Lung microvascular endothelial cell (primary cell): ENCODE measurements at places on chromosomes 13 and 19. TPM values are rescaled to one million over a fixed set of nuclear protein-coding genes. Genes with fewer than 3 reads are reported as not detected.

- DNase-seq, result peak; percentile 78
Measured at GRCh38 chr19:13033819-13034611, 38.7 kb downstream of the NFIX start.

DNA sequence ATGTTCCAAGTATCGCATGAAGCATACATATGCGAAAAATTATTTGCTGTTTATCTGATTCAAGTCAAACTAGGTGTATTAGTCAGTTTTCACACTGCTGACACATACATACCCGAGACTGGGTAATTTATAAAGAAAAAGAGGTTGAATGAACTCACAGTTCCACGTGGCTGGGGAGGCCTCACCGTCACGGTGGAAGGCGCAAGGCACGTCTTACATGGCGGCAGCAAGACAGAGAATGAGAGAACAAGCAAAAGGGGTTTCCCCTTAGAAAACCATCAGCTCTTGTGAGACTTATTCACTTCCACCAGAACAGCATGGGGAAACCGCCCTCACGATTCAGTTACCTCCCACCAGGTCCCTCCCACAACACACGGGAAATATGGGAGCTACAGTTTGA is 13.0 kb upstream of the PROZ start:
- DNase-seq, result no peak

DNA sequence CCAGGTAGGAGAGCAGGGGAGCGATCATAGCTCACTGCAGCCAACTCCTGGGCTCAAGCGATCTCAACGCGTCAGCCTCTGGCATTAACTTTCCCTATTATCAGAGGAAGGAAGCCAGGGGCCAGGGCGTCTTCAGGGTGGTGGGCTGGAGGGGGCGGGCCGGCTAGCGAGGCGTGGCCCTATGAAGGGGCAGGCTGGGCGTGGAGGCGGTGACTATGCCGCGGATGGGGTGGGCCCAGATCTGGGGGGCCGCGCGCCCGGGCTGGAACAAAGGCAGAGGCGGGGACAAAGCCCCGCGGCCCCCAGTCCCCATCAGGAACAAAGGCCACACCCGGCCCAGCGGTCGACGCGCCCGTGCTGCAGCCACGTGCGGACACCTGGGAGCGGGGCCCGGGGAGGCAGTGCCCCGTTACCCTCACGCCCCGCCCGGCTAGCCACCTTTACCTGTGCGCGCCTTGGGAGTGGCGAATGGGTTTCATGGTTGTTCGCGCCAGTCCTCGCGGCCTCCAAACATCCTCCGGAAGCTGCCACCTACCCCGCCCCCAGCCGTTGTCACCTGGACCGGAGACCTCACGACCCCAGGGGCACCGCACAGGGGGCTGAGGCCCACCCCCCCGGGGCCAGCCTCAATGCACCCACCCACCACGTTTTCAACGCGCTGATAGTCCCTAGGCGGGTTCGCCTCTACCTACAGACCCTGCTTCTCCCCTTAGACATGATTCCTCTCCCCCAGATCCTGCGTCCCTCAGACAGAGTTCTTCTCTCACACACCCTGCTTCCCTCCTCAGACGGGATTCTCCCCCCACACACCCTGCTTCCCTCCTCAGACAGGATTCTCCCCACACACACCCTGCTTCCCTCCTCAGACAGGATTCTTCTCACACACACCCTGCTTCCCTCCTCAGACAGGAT is 5.4 kb upstream of the TRIM28 start:
- peak; percentile 40 for DNase-seq

- no peak for DNase-seq
Measured at GRCh38 chr13:78298657-78299056, 304.7 kb downstream of the POU4F1 start.

FPR1 gene
- total RNA-seq, result not detected in 2 replicates

EDDM13 gene
- total RNA-seq, result 1.3 and 2.4 TPM in 2 replicates
